Activated CD4-positive, CD25-positive, alpha-beta regulatory T cell (primary cell): ENCODE measurements at places on chromosomes 2 and 18.

GRCh38 chr2:109213646-109214433, 84.8 kb downstream of the SH3RF3 start:
- peak; percentile 14 for DNase-seq

DNA sequence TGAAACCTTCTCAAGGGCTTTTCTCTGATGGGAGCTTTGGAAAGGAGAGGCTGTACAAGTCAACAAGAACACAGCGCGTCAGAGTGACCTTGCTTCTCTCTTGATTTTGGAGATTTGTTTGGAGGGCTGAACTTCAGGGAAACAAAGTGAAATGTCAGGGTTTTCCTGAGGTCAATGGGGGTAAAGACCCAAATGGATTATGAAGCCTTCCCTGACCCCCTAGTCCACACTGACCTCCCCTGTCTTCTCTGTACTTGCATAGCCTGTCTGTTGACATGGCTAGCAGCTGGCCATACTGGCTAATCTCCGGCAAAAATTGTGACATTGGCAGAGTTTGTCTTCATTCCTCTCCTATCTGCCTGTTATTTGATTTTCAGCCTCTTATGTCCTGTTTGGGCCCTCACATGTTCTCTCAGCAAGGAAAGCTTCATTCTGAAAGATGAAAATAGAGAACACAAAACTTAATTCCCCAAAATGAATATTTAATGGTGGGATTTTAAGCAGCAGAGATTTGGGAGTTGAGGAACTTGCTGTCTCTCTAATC, 149.3 kb upstream of the HAAO start:
- no peak for DNase-seq

DNA sequence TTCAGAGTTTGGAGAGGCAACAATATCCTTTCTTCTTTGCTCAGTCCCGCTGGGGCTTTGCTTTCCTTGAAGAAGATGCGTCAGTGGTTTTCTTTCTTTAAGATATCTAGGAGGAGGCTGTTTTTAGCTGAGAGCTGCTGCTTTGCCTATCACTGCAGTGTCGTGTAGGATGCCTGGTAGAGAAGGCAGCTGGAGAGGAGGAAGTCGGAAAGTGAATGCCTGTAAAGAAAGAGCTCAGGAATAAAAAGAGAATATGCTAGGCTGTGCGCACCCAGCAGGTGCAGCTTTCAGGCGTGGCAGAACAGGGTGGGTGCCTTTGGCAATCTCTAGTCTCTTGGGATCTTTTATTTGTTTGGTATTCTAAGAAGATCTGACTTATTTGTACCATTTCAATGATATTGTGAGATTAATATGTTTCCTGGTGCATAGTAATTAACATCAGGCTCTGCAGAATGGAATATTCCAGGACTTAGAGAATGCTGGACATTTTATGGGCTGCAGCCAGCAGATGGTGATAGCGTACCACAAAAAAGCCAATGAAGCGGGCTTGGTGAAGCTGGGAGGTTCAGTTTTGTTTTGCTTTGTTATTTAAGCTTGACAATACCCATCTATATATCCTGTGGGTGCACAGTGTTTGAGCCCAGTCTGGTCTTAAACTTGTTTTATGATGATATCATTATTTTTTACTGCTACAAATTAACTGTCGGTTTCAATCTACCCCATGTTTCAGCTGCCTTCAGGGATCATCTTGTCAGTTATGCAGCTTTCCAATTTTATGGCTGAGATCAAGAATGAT, 34.9 kb downstream of the CAVIN2 start:
- no peak for DNase-seq

DNA sequence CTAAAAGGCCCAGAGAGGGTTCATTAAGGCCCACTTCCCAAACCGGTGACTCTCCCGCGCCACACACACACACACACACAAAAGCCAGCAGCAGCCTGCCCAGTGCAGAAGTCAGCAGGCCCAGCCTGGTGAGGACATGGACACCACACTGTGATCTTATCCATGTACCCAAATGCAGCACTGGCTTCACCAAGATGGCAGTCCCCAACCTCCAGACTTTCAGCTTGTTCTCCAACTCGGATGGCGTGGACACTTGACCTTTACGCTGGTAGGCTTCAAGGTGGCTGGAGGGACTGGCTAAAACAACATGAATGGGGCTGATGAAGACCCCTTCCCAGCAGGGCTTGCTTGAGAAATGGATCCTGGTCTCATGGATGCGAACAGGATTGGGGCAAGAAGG, 50.4 kb downstream of the TNS1 start:
- no peak for DNase-seq

GRCh38 chr2:206518997-206519396, 75.7 kb downstream of the ADAM23 start:
- no peak for DNase-seq

DNA sequence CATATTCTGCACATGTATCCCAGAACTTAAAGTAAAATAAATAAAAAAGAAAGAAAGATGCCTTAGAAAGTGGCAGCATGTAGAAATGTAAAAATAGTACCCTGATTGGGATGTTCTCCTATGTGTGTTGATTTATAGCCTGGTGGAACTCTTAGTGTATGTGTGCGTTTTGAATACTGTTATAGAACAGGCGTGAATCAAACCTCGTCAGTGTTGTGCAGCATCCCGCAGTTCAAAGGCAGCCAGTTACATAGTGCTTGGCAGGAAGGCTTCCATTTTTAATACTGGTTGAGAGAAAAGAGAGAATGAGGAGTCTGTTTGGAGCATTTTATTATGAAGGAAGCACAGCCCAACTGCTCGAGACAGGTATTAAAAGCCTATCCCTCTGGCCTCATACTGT, 49.4 kb downstream of the TANC1 start:
- DNase-seq = no peak

DNA sequence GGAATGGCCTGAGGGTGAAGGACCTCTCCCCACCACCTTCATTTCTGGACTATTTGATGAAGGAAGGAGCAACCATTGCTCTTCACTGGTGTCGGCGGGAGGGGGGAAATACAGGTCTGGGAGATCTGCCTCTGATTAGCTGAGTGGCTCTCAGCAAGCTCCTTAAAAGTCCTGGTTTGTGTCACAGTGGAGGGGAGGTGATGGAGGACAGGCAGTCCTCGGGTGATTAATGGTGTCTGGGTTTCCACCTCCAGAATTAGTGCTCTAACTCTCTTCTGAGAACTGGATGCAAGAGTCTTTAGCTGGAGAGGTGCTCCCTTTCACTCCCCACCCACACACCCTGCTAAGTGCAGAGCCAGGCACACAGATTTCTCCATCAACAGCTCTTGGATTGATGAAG, 83.2 kb downstream of the TTC32 start:
- DNase-seq = no peak

DNA sequence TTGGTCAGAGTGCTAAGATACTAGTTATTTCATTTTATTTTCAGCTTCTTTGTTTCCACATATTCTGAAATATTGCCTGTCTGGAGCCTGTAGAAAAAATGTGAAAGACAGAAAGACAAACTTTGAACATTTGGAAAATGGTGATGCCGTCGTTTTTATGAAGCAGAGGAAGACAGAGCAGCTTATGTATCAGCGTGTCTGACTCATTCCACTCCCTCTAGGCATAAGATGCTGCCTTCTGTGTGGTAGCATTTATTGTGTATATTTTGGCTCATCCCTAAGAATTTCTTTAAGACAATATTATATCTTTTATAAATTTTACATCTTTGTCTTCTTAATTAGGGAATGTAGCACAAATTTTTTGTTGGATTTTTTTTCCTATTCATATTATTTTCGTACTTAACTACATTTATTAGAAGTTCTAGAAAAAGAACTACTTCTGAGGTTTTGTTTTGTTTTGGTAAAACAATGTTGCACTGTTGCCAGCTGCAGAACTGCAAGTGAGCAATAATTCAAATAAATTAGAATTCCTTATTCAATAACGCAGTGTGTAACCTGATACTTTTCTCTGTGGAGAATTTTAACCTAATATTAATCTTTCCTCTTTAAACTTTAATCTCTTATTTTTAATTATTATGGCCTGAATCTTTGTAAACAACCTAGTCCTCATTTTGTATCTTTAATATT, 300.4 kb downstream of the ZNF407 start:
- no peak for DNase-seq

- no peak for DNase-seq
Measured at GRCh38 chr2:120005834-120006521, 6.9 kb upstream of the EPB41L5 start.

GRCh38 chr18:64134044-64134747, 14.7 kb downstream of the LINC00305 start:
- DNase-seq = no peak

DNA sequence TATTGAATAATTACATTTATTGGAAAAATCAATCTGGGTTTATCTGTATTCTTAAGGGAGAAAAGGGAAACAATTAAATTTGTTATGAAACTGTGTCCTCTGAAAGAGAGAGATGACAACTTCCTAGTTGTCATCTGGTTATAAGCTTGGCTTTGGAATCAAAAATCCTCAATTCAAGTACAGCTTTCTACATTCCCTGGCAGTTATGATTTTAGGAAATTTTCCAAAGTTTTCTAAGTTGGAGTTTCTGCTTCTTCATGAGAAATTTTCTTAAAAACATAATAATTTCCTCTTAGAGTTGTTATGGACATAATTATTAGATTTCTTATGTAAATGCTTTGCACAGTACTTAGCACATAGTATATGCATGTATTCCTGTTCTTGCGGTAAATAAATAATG, 625.6 kb upstream of the SLC39A10 start:
- no peak for DNase-seq

DNA sequence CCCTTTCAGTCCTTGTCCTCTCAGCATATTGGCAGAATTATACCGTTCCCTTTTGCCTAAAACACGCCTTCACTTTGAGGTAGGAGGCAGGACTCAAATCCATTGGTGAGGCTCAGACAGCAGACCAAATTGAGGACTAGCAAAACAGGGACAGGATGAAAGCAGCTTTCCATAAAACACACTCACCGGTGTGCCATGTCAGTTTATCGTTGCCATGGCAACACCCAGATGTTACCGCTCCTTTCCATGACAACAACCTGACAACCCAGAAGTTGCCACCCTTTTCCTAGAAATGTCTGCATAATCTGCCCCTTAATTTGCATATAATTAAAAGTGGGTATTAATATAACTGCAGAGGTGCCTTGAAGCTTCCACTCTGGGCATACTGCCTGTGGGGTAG, 730.4 kb downstream of the METTL4 start:
- DNase-seq = no peak

DNA sequence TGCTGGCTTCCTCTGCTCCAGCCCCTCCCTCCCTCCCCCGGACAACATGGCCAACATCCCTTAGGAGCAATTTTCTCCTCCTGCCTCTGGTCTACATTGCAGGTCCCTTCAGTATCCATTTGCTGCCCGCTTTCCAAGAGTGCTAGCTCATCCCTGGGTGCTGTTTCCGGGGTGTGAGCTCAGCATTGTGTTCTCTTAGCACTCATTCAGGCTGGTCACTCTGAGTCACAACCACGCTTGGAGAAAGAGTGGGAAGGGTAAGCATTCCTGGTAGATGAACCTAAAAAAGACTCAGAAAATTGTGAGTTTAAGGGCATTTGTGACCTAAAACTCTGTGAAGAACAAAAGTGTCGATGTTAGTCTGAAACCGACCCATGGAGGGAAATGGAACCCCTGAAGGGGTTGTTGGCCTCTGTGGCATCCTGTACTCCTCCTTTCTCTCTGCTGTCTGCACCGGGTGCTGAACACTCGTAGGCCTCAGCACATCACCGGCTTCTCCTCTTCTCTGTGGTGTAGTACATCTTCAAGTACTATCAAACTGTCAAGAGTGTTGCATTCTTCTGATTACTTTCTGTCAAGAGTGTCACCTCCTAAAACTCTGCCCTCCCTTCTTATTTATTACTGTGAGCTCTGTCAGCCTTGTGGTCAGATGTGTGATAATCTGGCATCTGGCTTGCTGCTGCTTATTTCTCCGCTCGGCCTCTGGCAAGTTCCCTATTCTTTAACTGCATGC, 73.0 kb downstream of the CTNNA2 start:
- DNase-seq = no peak

DNA sequence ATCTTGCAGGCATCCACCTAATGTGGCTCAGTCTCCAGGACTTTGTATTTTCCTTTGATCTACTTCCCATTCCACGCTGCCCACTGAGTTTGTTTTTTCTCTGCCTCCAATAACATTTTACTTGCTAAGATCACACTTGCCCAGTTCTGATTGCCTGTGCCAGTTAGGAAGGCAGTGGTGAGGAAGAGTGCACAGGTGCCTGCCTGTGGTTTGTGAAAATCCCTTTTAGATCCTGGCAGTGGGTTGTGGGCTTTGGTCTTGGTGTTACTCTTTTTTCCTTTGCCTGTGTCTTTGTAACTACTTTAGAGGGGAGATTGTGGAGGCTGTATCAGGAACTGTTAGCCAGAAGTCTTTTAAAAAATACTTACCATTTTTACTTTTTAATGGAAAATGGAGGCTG, 36.9 kb upstream of the KCNG2 start:
- no peak for DNase-seq

DNA sequence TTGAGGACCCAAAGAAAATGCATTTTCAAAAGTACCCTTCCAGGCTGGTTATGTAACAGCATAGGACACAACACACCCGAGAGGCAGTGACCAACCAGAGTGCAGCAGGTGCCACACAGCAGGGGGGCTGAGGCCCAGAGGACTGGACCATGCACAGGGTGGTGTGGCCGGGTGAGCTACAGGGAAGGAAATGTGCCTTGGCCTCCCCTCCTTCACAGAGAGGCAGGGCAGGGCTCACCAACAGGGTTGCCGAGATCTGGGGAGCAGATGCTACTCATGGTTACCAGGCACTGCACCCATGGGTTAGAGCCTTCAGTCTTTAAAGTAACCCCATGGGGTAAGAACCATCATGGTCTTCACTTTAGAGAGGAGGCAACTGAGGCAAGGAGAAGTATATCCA, 158.4 kb downstream of the MSH2 start:
- DNase-seq = no peak

DNA sequence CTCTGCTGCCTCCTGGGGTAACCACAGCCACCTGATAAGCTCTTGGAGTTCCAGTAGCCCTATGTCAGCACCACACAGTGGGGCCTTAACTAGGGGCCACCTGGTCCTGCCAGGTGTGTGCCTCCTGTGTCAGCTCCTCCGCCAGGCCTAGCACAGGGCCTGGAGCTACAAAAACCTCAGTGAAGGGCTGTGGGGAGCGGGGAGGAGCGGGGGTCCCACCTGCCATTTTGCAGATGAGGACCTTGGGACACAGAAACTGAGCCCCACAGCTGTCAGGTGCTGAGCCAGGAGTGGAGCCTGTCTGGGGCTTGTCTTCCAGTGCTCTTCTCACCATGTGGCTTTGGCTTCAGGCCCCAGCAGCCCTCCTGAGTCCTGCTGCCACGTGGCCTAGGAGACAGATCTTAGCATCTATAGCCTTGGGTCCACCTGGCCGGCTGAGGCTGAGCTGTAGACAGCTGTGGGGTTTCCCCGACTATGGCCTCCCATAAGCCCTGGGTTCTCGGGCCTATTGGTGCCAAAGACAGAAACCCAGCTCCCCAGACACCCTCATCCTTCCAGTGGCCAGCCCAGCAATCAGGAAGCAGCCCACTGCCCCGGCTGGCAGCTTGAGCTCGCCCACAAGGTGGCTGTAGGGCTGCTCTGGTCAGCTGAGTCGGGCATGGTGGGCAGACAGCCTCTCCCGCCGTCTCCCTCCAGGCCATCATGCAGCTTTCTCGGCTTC, 104.5 kb upstream of the MCFD2 start:
- DNase-seq = no peak
